ENCODE measurements at places on chromosomes 4 and X.

- DNase-seq, result no peak
These were observed 52.2 kb downstream of the FAM9B start for GRCh38 chrX:8981723-8982122.

DNA sequence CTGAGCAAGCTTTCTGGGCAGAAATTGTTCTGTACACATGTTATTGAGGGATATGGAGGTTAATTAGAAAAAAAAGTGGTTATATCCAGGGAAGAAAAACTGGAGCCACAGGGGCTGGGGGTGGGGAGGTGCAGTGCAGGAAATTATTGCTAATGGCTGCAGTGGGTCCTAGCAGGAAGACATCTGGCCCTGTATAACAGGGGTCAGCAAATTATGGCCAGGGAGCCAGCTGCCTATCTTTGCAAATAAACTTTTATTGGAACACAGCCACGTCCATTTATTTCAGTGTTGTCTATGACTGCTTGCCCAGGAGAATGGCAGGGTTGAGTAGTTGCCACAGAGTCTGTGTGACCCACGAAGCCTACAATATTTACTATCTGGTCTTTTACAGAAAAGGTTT, 23.4 kb upstream of the PRPS2 start:
- DNase-seq, result no peak

GRCh38 chrX:72313707-72314641, 8.3 kb upstream of the CITED1 start:
- DNase-seq, result no peak

DNA sequence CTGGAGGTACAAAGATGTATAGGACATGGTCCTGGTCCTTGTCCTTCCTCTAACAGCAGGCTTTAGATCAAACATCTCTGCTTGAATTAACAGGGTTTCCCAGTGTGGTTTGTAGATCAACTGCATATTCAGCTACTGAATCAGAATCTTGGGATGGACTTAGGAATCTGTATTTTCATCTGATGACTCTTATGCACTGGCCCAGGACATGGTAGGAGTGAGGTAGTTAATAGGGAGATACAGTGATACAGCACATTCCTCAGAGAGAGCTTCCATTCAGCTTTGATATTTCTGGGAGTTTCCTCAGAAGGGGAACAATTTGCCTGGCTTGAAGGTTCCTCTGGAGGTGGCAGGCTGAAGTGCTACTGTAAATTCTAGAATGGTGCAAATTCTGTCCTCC, 203.1 kb downstream of the LARP7 start:
- no peak for DNase-seq

GRCh38 chrX:71301195-71301924, at the start of gene ITGB1BP2:
ITGB1BP2 (plus strand) TSS chrX:71301750; CDS start chrX:71301807, 57 bp downstream.
- no peak for DNase-seq

DNA sequence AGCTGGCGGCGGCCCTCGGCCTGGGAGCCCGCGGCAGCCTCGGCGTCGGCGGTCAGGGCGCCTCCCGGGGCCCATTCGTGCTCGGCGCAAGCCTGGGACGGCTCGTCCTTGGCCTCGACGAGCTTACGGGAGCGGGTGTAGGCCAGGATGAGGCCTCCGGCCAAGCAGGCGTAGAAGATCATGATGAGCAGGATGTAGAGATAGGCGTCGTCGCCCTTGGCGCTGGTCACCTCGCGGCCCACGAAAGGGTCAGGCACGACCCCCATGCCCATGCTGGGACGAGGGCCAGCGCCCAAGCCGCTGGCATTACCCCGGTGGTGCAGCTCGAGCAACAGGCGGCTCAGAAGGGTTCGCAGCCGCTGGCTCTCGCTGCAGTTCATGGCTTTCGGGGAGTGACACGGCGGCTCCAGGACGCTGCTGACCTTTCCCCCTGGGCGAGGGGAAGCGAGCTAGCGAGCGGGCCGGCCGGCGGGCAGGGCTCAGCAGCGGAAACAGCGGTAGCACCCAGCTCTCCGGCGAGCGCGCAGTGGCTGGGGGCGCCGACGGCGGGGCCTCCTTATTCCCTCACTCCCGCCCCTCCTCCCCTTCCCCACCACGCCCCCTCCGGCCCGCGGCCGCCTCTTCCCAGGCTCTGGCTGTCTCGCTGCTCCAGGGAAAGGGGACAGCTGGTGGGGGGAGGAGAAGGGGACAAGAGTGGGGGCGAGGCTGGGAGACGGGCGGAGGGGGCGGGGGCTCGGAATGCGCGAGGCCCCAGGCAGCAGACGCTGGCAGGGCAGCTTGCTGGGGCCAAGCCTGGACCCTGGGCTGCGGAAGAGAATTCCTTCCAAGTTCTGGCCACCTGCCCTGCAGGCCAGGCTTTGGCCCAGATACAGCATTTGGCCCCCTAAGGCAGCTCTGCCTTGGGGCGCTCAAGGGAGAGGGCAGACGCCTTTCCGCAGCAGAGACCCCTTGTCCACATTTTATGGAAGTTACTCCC, at the start of gene KCNE5:
KCNE5 (minus strand) TSS at position 532 of the 976 bp plus-strand sequence; CDS start at position 380, 152 bp downstream.
- DNase-seq, result no peak

GRCh38 chrX:102846544-102847236, 90.4 kb upstream of the RAB40AL start:
- no peak for DNase-seq

Data from RWPE2 (cell line).